ENCODE measurements at places on chromosomes 16 and 17.
A peak's percentile ranks its signal among the peaks of the same experiment; 100 is the strongest.

GRCh38 chr17:45284176-45285140, 22.6 kb upstream of the SPATA32 start:
- no peak for DNase-seq

DNA sequence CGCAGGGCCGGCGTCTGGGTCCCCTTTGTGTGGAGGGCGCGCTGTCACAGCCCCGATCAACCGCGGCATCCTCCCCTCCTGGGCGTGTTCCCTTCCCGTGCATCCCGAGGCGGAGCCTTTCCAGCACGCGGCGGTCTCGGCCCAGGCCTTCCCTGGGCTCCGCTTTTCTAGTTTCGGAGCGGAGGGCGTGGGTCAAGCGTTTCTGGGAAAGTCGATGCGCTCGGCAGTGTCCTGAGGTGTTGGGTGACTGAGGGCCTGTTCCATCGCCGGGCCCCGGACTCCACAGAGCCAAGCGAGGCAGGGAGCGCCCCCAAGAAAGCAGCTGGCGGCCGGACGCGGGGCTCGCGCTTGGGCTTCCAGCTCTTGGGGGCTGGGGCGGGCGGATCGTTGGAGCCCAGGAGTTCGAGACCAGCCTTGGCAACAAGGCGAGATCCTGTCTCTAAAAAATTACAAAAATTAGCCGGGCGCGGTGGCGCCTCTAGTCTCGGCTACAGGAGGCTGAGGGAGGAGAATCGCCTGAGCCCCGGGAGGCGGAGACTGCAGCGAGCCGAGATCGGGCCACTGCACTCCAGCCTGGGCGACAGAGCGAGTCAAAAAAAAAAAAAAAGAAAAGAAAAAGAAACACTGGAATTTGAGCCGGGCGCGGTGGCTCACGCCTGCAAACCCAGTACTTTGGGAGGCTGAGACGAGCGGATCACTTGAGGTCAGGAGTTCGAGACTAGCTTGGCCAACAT, 806 bp downstream of the IFT140 start:
- DNase-seq, result no peak

DNA sequence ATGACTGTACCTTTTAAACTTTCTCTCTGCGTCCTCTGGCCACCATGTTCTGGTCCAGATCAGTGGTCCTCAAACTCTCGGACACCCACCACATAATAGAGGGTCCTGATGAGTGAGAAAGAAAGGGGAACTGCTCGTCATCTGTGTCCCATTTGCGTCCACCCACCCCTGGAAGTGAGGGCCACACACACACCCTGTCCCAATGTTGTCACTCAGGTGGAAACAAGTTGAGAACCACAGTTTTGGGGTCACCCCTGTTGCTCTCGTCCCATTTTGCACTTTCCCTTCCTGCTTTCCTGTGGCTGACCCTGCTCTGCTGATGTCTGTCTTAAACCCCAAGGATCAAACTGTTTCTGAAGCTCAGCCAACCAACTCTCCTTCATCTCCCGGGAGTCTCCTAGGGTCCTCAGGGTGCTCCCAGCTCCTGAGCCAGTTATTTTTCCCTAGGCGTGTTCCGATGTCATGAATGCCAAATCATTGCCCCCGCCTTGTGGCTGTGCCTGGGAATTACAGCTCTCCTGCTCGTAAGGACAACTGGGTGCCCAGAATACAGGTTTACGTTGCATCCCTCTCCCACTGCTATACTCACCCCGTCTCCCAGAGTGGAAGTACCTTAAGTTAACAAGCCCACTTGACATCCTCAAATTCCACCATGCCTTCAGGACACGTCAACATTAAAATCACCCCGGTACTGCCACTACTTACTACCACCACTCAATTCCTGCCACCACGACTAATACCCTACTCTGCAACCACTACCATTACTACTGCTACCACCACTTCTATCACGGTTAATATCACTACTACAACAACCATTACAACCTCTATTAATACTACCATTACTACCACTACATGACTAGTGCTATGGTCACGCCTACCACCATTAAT, 26.0 kb upstream of the HNF1B start:
- DNase-seq, result peak; percentile 80

DNA sequence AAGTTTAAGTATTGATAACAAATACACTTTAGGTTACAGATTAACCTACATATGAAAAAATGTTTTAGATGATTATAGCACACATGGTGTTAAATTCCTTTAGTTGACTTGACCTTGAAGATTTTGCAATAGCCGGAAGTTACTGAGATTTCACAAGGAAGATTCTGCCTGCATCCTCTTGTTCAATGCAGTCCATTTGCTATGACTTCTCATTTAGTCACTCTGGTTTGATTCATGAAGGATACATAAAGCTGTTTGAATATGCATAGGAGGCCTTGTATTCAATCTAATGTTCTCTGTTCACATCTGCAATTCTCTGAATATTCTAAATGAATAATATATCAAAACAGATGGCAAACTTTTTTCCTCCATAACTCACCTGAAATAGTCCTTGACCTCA, 870.2 kb upstream of the GOT2 start:
- no peak for DNase-seq

- DNase-seq, result no peak
These were observed 7.7 kb downstream of the HOXB4 start for GRCh38 chr17:48570325-48571023.

GRCh38 chr16:59124056-59124455, 389.9 kb upstream of the GOT2 start:
- no peak for DNase-seq

GRCh38 chr16:760065-760464, 469 bp upstream of the MSLN start:
- no peak for DNase-seq
